ENCODE measurements at places on chromosomes 1 and 21.

DNA sequence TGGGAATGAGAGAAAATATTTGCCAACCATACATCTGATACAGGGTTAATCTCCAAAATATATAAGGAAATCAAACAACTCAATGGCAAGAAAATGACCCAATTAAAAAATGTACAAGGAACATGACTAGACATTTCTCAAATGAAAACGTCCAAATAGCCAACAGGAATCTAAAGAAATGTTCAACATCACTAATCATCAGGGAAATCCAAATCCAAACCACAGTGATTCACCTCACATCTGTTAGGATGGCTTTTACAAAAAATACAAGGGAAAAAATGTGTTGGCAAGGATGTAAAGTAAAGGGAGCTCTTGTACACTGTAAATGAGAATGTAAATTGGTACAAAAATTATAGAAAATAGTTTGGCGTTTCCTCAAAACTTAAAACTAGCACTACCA is 54.7 kb upstream of the ZRANB2 start:
- no peak for DNase-seq

- DNase-seq = no peak
These were observed 344.5 kb downstream of the PDE4B start for GRCh38 chr1:66137235-66137634.

DNA sequence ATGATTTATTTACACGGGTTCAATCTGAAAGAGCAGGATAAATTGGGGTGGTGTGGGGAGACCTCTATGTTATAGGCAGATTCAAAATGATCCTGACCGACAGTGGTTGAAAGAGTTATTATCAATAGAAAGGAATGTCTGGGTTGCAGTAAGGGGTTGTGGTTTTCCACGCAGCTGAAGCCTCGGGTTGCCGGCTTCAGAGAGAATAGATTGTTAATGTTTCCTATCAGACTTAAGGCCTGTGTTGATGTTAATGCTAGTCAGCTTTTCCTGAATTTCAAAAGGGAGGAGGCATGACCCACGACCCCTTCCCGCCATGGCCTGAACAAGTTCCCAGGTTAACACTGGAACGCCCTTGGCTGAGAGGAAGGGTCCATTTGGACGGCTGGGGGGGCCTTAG is 2.2 kb upstream of the UBE2J2 start:
- no peak for DNase-seq

GRCh38 chr1:232417636-232418248 is 212.2 kb downstream of the SIPA1L2 start:
- no peak for DNase-seq

DNA sequence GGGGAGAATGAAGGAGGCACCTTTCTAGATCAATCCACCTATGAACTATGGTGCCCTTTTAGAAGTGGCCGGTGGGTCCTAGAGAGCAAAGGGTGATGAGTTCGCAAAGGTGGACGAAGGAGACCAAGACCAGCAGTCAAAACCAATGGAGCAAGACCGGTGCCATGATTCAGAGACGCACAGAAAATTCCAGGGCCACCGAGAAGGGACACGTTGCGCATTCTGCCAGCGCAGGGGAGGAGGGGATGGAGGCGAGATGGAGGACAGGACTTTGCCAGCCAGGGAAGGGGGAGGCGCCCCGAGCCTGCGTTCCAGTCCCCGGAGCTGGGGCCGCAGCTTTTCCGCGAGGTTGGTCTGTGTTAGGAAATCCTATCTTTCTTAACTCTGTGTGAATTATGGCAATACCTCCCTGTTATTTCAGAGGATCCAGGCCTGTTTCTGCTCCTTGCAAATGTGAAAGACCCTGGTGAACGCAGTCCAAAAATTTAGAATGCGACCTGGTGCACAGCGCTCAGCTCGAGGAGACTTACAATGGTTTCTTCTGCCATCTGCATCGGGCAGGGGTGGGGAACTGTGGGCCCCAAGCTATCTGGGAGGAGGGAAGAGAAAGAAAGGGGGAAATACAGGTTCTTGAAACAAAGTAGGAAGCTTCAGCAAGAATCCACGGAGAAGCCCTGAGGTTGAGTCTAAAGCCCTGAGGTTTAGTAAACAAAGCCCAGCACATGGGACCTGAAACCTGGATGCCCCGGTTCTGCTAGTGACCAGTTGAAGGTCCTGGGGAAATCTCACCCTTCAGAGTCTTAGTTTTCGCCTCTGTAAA is 129.4 kb downstream of the MRPS6 start:
- no peak for DNase-seq

DNA sequence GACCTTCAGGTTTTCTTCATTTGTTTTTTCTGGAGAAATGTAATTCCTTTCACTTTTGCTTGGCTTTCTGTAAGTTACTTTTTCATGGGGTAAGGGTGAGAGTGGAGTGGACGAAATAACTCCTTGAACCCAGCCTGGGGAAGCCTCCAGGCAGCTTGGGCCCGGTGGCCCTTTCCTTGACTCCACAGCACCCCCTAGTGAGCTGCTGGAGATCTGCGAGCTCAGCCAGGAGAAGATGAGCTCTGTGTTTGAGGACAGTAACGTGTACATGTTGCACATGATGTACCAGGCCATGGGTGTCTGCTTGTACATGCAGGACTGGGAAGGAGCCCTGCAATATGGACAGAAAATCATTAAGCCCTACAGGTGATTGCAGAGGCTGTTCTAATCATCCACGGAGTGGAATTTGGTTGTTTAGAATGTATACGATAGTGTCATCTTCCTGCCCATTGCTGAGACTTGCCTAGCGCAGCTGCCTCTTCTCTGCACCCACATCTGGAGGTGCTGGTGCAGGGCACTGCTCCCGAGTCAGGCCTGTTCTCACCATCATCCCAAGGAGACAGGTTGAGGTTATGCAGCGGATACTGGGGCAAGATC is 51.0 kb downstream of the SMYD2 start:
- DNase-seq = peak; percentile 35
